Heart left ventricle (tissue), 16 donors: ENCODE measurements at places on chromosomes 1 and 21.

DNA sequence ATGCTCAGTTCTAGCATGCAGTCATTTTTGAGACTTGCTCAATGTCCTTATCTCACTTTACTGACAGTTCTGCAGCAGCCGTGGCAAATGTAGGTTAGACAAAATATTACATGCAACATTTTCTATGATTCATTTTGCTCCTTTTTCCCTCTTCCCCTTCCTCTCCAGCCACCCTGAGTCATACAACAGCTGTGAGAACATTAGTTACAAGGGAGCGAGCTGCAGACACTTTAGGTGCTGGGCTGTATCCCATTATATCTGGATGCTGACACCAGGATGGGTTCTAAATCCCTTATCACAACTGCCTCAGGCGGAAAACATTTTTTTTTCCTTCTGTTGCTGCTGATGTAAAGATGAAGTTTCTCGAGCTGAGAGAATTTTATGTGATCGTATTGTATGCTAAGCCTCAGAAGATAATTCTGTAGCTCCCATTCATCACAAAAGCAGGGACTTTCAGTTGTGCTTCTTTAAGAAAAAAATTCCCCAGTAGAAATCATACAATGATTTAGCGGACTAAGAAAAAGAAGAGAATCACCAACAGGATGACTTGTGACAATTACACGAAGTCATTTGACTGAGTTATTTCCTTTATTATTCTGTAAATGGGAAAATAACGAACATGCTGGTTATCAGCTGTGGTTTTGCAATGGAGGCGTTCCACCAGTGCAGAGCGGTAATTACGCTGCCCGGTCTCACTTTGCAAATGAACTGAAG lies 345.0 kb downstream of the DISC1 start:
- H3K36me3 ChIP-seq: no peaks in the 10 kb centered on the region
- no peaks in the 10 kb centered on the region for H3K4me1 ChIP-seq
- no peak for DNase-seq
- peak overlapping the region; percentile 9 for H3K27ac ChIP-seq
- H3K27me3 ChIP-seq: no peaks in the 10 kb centered on the region
- no peak overlapping the region for H3K4me3 ChIP-seq

DNA sequence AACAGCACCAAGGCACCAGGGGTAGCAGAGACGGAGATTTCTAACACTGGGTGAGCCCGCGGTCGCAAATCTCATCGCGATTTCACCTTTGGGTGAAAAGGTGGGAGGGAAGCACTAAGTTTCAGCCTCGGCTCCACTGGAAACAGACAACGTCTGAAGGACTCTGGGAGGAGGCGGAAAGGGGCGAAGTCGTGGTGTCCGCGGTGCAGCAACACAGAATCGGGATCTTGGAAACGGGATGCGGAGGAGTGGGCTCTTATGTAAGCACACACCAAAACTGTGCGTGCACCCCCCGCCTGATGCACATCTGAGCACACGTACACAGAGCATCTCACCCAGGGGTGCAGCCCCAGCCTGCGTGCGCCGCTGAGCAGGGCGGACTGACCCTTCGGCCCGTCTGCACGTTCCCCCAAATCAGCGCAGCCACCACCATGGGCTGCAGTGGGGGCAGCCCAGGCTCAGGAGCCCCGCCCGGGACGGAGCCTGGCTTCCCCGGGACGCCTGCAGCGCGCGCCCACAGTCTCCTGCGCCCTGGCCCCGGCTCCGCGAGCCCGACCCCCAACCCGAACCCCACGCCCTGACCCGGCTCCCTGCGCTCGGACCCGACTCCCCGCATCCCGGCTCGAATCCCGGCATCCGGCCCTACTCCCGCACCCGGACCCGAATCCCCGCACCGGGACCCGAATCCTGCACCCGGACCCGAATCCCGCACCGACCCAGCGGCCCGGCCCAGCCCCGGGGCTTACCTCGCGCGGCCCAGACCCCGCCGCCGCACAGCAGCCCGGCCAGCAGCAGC lies 670 bp downstream of the CLSTN1 start:
- H3K4me1 ChIP-seq: peaks cover 32% of the 10 kb centered on the region
- H3K27me3 ChIP-seq: no peaks in the 10 kb centered on the region
- H3K4me3 ChIP-seq: peak overlapping the region; percentile 91
- DNase-seq: no peak

DNA sequence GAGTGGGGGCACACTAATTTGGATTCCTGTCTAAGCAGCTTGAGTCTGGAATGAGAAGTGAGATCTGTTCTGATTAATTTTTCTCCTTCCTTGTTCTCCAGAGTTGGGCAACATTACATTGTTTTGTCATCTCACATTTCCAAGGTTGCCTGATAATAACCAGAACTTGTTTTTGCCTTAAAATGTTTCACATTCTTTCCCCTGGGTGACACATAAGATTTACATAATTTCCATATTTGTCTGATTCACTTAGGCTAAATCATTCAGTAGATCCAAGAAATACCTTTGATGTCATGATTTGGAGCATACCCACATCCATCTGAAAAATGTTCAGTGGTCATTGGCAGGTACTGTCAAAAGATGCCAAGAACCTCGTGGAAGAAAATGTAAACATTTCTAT lies 60.3 kb downstream of the XCL2 start:
- H3K27ac ChIP-seq: peak overlapping the region; percentile 41
- H3K4me1 ChIP-seq: peaks cover 20% of the 10 kb centered on the region
- DNase-seq: no peak
- no peaks in the 10 kb centered on the region for H3K36me3 ChIP-seq
- no peaks in the 10 kb centered on the region for H3K27me3 ChIP-seq

DNA sequence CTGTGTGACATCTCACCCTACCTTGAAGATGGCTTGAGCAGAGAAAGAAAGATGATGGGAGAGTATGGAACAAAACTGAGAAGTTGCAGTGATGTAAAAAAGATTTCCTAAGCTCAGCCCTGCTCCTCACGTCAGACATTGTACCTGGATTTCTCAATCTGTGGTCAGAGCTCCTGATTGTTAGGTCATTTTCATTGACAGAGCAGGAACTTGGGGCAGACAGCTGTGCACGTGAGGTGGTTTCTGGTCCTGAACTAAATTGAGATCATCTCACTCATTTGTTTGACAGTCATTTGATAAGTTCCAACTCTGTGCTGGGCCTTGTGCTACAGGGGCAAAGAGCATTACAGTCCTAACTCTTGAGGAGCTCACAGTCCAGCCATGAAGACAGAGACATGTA lies 10.2 kb downstream of the TRAF3IP3 start:
- H3K27me3 ChIP-seq: no peaks in the 10 kb centered on the region
- peak overlapping the region; percentile 30 for H3K27ac ChIP-seq
- no peak for DNase-seq
- H3K4me1 ChIP-seq: peaks cover 20% of the 10 kb centered on the region

GRCh38 chr1:163176797-163177196 lies 25.9 kb downstream of the RGS5 start:
- no peak overlapping the region for H3K4me3 ChIP-seq
- DNase-seq: no peak
- H3K36me3 ChIP-seq: no peaks in the 10 kb centered on the region
- H3K4me1 ChIP-seq: peaks cover 20% of the 10 kb centered on the region

- H3K27me3 ChIP-seq: no peaks in the 10 kb centered on the region
- H3K27ac ChIP-seq: no peak overlapping the region
- H3K4me1 ChIP-seq: no peaks in the 10 kb centered on the region
- no peak for DNase-seq
Measured at GRCh38 chr1:202264300-202264699, 70.7 kb downstream of the LGR6 start.

GRCh38 chr1:45246760-45247159 lies 40.4 kb upstream of the ZSWIM5 start:
- no peak overlapping the region for H3K27ac ChIP-seq
- no peak overlapping the region for H3K4me3 ChIP-seq
- DNase-seq: no peak

GRCh38 chr1:158002631-158003405 lies 9.4 kb downstream of the KIRREL1 start:
- no peak for DNase-seq
- H3K4me1 ChIP-seq: peaks cover 95% of the 10 kb centered on the region
- H3K36me3 ChIP-seq: no peaks in the 10 kb centered on the region
- peak overlapping the region; percentile 68 for H3K27ac ChIP-seq

- no peaks in the 10 kb centered on the region for H3K27me3 ChIP-seq
- no peaks in the 10 kb centered on the region for H3K36me3 ChIP-seq
- H3K4me1 ChIP-seq: peaks cover 28% of the 10 kb centered on the region
- no peak for DNase-seq
- peak overlapping the region; percentile 100 for H3K27ac ChIP-seq
Measured at GRCh38 chr21:37369307-37369854, 2.8 kb downstream of the DYRK1A start.

- no peaks in the 10 kb centered on the region for H3K4me1 ChIP-seq
- H3K27me3 ChIP-seq: no peaks in the 10 kb centered on the region
- no peak overlapping the region for H3K4me3 ChIP-seq
- no peak for DNase-seq
- H3K36me3 ChIP-seq: no peaks in the 10 kb centered on the region
Measured at GRCh38 chr21:31103163-31103562, 64.9 kb upstream of the KRTAP19-8 start.

- H3K36me3 ChIP-seq: no peaks in the 10 kb centered on the region
- peaks cover 26% of the 10 kb centered on the region for H3K4me1 ChIP-seq
- H3K27ac ChIP-seq: peak overlapping the region; percentile 80
- DNase-seq: no peak
Measured at GRCh38 chr1:164780111-164780812, 221.3 kb downstream of the PBX1 start.

DNA sequence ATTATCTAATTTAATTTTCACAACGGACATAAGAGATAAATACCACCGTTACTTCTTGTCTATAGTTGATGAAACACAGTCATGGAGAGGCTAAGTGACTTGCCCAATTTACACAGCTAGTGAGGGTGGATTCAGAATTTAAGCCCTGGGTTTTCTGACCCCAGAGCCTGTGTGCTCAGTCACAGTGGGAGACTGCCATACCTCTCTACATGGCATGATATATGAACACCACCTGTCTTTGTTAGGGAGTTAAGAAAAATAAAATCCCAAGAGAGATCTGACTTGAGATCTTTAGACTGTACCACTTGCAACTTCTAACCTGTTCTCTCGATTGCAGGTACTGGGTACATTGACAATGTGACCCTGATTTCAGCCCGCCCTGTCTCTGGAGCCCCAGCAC lies 40.3 kb downstream of the LAMC2 start:
- H3K27ac ChIP-seq: no peak overlapping the region
- no peak for DNase-seq
- no peaks in the 10 kb centered on the region for H3K36me3 ChIP-seq
- no peaks in the 10 kb centered on the region for H3K27me3 ChIP-seq
- H3K4me1 ChIP-seq: no peaks in the 10 kb centered on the region

DNA sequence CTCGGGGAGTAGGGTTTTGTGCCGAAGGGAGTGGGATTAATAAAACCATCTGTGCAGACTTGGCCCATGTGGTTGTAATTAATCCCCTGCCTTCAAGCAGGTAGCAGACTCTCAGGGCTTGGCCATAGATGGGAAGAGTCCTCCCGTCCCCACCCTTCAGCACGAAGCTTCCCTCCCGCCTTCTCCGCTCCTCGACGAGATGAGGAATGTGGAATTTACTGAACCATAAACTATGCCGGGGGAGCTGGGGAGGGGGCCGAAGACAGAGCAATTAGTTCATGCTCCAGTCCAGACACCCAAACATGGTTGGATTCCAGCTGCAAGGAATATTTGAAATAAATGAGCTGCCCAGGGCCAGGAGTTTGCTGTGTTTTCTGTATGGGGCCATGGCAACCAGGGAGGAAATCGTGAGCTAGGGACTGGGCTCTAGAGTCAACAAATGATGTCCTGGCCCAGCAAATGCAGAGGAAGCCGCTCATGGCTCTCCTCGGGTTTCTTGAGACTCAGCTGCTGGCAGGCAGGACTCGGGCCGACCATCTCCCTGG lies 78.8 kb downstream of the SPSB1 start:
- H3K27ac ChIP-seq: no peak overlapping the region
- H3K27me3 ChIP-seq: no peaks in the 10 kb centered on the region
- no peak overlapping the region for H3K4me3 ChIP-seq
- H3K4me1 ChIP-seq: no peaks in the 10 kb centered on the region
- H3K36me3 ChIP-seq: peaks cover 18% of the 10 kb centered on the region

- H3K4me1 ChIP-seq: peaks cover 3% of the 10 kb centered on the region
- no peaks in the 10 kb centered on the region for H3K27me3 ChIP-seq
- H3K36me3 ChIP-seq: no peaks in the 10 kb centered on the region
- no peak overlapping the region for H3K4me3 ChIP-seq
- no peak overlapping the region for H3K27ac ChIP-seq
Measured at GRCh38 chr1:231397886-231398671, 24.0 kb downstream of the EGLN1 start.

GRCh38 chr1:7259955-7260354 lies 474.7 kb downstream of the CAMTA1 start:
- H3K4me3 ChIP-seq: no peak overlapping the region
- no peak overlapping the region for H3K27ac ChIP-seq
- H3K4me1 ChIP-seq: no peaks in the 10 kb centered on the region
- no peak for DNase-seq

- H3K27me3 ChIP-seq: no peaks in the 10 kb centered on the region
- H3K4me1 ChIP-seq: peaks cover 12% of the 10 kb centered on the region
- H3K36me3 ChIP-seq: no peaks in the 10 kb centered on the region
- H3K27ac ChIP-seq: no peak overlapping the region
- no peak overlapping the region for H3K4me3 ChIP-seq
- no peak for DNase-seq
Measured at GRCh38 chr1:150056407-150056806, 11.2 kb upstream of the VPS45 start.

DNA sequence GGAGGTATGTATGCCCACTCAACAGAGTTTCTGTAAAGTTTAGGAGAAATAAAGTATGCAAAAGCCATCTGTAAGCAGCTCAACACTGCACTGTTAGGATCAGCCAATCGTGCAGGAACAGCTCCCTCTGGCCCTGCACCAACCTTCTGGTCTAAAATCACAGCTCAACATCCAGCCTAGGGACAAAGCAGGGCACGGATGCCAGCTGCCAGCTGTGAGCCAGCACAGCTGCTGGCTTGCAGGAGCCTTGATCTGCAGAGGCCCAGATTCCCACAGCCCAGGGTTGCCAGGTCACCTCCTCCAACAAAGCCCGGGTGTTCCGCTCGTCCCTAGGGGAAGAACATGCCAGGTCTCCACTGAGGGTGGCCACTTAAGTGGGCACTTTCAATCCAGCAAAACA lies 8.6 kb downstream of the ACOT7 start:
- H3K27ac ChIP-seq: no peak overlapping the region
- no peaks in the 10 kb centered on the region for H3K4me1 ChIP-seq
- no peak overlapping the region for H3K4me3 ChIP-seq

DNA sequence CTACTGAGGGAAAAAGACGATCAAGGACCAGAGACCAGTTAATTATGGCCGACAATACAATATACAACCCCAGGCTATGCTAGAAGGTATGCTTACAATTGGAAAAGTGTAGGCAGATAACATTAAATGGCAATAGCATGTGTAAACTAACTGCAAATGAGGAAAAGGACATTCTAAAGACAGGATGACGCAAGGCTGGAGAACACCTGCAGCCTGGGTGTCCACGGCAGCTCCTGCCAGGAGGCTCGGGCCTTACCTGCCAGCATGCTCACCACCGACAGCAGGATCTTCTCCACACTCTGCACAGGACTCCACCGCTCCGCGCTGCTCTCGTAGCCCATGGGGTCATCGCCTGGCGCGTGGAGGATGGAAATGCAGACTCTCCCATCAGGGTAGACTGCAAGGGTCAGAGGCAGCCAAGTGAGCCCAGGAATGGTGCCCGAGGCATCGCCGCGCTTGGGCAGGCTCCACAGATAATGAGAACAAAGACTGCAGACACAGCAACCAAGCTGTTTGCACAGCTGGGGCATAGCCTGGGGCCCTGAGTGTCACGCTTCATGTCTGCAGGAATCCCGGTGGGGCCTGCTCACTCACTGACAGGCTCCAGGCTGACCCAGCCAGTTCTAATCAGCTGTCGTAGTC lies 28.2 kb downstream of the UBE2G2 start:
- no peak overlapping the region for H3K4me3 ChIP-seq
- H3K27me3 ChIP-seq: no peaks in the 10 kb centered on the region
- peaks cover 89% of the 10 kb centered on the region for H3K36me3 ChIP-seq
- no peak for DNase-seq

GRCh38 chr1:182484531-182485257 lies 34.7 kb downstream of the RGSL1 start:
- DNase-seq: no peak
- no peak overlapping the region for H3K4me3 ChIP-seq
- H3K27me3 ChIP-seq: no peaks in the 10 kb centered on the region
